ENCODE measurements at places on chromosomes 1 and 21. TPM values are rescaled to one million over a fixed set of nuclear protein-coding genes. Genes with fewer than 3 reads are reported as not detected.

GRCh38 chr1:31577515-31578192 lies 1.3 kb downstream of the TINAGL1 start:
- DNase-seq, result no peak

DNA sequence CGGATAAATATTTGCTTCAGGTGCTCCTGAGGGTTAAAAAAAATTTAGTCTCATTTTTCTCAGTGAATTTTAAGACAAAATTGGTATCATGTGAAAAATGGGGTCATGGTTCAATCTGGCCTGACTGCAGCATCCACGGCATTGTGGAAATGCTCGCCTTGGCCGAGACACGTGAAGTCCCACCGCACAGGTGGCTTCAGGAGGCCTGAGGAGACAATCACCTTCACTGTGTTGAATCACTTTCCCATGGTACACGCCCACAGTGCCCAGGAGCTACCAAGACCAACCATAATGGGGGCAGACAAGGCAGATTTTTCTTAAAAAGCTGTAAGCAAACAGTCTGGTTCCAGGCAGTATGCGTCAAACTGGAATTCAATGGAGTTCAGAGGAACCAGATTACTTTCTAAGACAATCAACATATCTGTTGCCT lies 11.0 kb upstream of the CPLANE2 start:
- DNase-seq, result no peak

DNA sequence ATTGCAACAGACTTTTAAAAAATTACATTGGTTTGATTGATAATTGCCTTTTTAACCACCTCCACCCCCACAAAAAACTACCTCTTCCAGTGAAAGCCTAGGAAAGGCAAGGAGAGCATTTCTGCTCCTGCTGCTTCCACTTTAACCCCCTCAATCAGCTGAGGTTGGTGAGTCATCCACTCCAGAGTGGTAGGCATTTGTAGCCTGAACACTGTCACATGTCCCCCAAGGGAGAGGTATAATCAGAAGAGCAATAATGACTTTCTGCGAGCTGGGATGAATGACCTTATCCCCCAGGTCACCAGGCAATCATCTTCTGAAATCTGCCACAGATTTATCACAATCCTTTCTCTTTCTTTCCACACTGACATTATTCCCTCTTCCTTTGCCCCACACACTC lies 126.6 kb upstream of the CAMK1G start:
- no peak for DNase-seq

DNA sequence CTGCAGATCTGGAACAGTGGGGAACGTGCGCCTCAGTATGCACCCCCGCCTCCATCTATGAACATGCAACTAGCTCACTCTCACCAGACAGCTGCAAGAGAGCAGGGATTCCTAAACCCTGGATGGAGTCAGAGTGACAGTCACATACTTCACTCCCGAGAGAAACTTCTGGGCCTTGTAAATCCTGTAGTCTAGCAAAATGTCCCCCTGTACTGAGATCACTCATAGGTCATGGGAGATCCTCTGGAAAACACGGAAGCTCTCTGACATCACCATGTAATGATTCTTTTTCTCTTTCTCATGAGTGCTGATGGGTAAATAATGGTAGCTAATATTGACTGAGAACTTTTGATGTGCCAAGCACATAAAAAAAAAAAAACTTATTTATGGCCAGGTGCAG lies 23.4 kb upstream of the TARDBP start:
- DNase-seq, result no peak

Gene RNU1-4
- under 0.01 TPM for total RNA-seq

- no peak for DNase-seq
Measured at GRCh38 chr1:173171152-173171551, 36.0 kb downstream of the TNFSF4 start.

DNA sequence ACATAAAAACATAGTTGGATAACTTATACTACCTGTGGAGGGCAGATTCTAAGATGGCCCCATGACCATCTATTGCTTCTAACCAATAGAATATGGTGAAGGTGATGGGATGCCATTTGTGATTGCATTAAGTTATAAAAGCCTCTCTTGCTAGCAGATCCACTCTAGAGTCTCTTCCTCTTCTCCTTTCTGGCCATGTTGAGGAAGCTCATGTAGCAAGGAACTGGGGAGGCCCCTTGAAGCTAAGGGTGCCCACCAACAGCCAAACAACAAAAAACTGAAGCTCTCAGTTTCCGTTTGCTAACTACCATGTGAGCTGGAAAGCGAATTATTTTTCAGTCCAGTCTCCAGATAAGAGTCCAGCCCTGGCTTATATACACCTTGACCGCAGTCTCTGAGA lies 16.0 kb upstream of the AGO1 start:
- DNase-seq, result no peak

GRCh38 chr1:206686478-206687249 lies 2.0 kb downstream of the MAPKAPK2 start:
- no peak for DNase-seq

Data from uterus (tissue), 4 donors.